ENCODE measurements at places on chromosomes 6 and 20. TPM values are rescaled to one million over a fixed set of nuclear protein-coding genes. Genes with fewer than 3 reads are reported as not detected.

The SEL1L2 gene
- not detected for total RNA-seq

The DZANK1 gene
- total RNA-seq: 2.6 TPM

The PIGU gene
- 24.5 TPM for total RNA-seq

The ENPP5 gene
- 0.04 TPM for total RNA-seq

The KCNK5 gene
- total RNA-seq: 3.5 TPM

The CLDN20 gene
- not detected for total RNA-seq

DNA sequence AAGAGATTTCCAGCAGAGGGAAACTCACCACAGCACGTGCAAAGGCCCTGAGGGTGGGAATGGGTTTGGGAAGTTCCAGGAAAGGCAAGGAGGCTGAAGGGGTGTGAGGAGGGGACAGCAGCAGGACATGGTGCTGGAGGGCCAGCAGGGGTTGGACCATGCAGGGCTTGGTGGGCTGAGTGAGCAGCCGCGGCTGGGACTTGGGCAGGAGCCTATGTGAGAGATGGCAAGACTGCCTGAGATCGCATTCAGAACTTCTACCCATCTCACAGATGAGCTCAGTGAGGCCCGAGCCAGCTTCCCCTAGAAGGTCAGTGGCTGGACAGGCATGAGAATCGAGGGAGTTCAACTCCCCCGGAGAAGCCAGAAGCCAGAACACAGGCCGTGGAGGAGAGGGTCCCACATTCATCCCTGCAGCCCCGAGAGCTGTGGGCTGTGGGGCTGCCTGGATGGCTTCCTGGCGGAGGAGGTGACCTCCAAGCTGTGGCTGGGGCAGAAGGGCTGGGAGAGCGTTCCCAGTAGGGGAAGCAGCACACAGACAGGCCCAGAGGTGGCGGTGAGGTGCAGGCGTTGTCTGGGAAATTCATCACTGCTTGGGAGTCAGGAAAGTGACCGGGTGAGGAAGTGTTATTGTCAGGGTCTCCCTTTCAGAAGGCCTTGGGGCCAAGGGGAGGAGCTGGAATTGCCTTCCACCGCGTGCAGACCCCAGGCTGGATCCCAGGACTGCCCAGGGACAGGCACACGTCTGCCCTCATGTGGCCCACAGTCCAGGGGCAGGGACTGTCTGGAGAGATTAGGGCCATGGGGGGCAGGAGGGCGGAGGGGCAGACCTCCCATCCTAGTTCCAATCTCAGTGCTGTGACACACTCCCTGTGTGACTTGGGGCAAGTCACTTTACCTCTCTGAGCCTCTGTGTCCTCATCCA, 103.8 kb downstream of the CEBPB start:
- peaks cover 19% of the 10 kb centered on the region for H3K4me1 ChIP-seq
- no peaks in the 10 kb centered on the region for H3K27me3 ChIP-seq
- H3K27ac ChIP-seq: peak overlapping the region; percentile 24
- no peak for DNase-seq
- H3K36me3 ChIP-seq: no peaks in the 10 kb centered on the region
- H3K4me3 ChIP-seq: no peak overlapping the region

- peaks cover 8% of the 10 kb centered on the region for H3K4me1 ChIP-seq
- H3K27ac ChIP-seq: no peak overlapping the region
- no peaks in the 10 kb centered on the region for H3K27me3 ChIP-seq
- peak; percentile 55 for DNase-seq
- H3K36me3 ChIP-seq: no peaks in the 10 kb centered on the region
- H3K4me3 ChIP-seq: no peak overlapping the region
Observed at GRCh38 chr6:74113901-74114300, 417.9 kb downstream of the CD109 start.

- no peak for DNase-seq
- H3K27me3 ChIP-seq: no peaks in the 10 kb centered on the region
- H3K4me3 ChIP-seq: no peak overlapping the region
Observed at GRCh38 chr6:170032706-170033309, 258.1 kb downstream of the DLL1 start.

DNA sequence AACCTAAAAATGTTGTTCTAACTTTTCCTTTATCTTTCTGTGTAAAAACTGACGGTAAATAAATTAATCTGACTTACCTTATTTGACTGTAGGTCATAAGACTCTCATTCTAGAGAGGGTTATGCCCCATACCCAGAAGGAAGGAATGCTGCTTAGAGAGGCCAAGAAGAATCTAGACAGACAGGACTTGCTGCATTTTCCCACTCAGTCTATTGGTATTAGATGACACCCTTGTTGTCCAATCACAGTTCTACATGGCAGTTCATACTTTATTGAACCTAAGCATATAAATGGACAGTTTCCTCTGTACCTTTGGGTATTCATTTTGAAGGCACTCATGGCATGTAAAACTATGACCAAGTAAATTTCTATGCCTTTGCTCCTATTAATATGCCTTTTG, 359.6 kb upstream of the ID4 start:
- H3K4me3 ChIP-seq: no peak overlapping the region
- DNase-seq: peak; percentile 85
- peaks cover 34% of the 10 kb centered on the region for H3K4me1 ChIP-seq
- H3K27me3 ChIP-seq: no peaks in the 10 kb centered on the region
- H3K36me3 ChIP-seq: no peaks in the 10 kb centered on the region

- H3K4me3 ChIP-seq: no peak overlapping the region
- H3K27me3 ChIP-seq: no peaks in the 10 kb centered on the region
- H3K36me3 ChIP-seq: no peaks in the 10 kb centered on the region
- no peaks in the 10 kb centered on the region for H3K4me1 ChIP-seq
- DNase-seq: no peak
Observed at GRCh38 chr6:133313068-133313467, 71.9 kb downstream of the EYA4 start.

DNA sequence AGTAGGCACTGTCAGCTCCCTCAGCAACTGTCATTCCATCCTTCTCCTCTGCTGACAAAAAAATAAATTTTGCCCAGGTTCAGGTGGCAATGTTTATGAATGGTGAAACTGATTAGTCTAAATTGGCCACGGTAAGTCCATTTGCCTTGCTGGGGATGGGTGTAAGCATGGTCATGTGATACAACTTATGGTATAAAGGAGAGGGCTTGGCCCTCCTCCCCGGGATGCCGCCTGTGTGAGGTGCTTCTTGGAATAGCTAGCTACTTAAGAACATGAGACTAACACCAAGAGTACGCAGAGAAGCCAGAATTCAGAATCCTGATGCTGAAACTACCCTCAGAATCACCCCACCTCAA, 94.4 kb upstream of the MAP7 start:
- no peak overlapping the region for H3K27ac ChIP-seq
- H3K36me3 ChIP-seq: no peaks in the 10 kb centered on the region
- no peak overlapping the region for H3K4me3 ChIP-seq

GRCh38 chr20:48822879-48823385, 4.9 kb downstream of the PREX1 start:
- H3K27ac ChIP-seq: no peak overlapping the region
- H3K4me3 ChIP-seq: no peak overlapping the region
- no peak for DNase-seq
- peaks cover 48% of the 10 kb centered on the region for H3K4me1 ChIP-seq

- no peaks in the 10 kb centered on the region for H3K27me3 ChIP-seq
- H3K4me1 ChIP-seq: peaks cover 4% of the 10 kb centered on the region
- DNase-seq: peak; percentile 78
Observed at GRCh38 chr6:160088069-160088783, 33.4 kb upstream of the SLC22A1 start.

DNA sequence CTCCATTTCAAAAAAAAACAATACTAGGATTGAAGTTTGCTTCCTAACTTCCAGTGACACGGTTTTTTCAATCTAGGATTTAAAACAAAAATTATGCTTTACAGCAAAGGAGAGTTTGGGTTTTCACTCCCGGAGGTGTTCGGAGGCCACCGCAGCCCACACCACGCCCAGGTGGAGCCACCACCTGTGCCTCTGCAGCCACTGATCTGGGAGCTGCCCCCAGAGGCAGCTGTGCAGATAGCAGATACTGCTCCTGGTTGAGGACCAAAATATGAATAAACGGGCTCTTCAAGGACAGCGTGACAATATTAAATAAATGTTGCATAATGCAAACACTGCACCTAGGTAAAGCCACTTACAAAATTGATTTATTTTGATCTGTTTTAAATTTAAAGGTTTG, 30.2 kb downstream of the DLL1 start:
- H3K4me3 ChIP-seq: no peak overlapping the region
- peak; percentile 31 for DNase-seq
- no peak overlapping the region for H3K27ac ChIP-seq
- no peaks in the 10 kb centered on the region for H3K36me3 ChIP-seq
- H3K27me3 ChIP-seq: no peaks in the 10 kb centered on the region

DNA sequence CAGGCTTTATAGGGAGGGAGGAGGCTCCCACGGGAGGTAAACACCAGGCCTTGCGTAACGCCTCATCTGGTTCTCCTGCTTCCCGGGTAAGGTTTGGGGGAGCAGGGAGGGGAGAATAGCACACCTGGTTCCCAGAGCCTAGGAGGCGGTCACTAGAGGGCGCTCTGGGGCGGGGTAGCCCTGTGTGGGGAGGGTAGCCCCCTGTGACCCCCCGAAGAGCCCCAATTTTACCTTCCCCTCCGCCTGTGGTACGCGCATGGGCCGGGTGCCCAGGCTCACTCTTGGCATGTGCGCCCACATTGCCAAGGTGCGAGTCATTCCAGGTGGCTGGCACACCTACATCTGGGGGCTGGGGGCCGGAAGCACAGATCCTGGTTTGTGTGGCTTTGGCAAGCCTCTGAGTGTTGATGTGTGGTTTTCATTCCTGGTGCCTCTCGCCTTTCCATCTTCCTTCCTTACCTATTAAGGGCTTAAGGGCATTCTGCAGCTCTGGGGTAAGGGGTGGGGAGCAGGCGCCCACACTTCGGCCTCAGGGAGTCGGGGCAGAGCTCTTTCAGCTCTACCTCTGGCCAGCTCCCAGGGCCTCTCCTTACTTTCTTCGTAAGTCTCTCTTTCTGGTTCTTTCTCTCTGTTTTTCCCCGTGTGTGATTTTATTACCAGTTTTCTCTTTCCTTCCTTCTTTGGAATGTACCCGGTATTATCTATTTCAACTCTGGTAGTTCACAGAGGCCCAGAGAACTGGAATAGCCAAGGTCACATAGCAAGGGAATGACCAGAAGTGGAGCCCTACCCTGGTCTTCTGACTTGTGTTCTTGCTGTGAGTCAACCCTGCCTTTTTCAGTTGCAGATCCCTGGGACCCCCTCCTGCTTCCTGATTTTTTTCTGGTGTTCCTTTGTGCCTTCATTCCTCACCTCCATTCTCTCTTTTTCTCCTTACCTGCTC, 492 bp upstream of the RNF39 start:
- no peak overlapping the region for H3K27ac ChIP-seq
- H3K27me3 ChIP-seq: 0 out of 2 replicates have a peak, but pooled peaks cover 3% of the 10 kb centered on the region
- no peaks in the 10 kb centered on the region for H3K36me3 ChIP-seq
- peak overlapping the region; percentile 75 for H3K4me3 ChIP-seq
- DNase-seq: peak; percentile 89
- H3K4me1 ChIP-seq: peaks cover 40% of the 10 kb centered on the region

GRCh38 chr6:155778336-155778735, 322.7 kb upstream of the NOX3 start:
- H3K27ac ChIP-seq: no peak overlapping the region
- no peaks in the 10 kb centered on the region for H3K36me3 ChIP-seq
- no peak overlapping the region for H3K4me3 ChIP-seq

DNA sequence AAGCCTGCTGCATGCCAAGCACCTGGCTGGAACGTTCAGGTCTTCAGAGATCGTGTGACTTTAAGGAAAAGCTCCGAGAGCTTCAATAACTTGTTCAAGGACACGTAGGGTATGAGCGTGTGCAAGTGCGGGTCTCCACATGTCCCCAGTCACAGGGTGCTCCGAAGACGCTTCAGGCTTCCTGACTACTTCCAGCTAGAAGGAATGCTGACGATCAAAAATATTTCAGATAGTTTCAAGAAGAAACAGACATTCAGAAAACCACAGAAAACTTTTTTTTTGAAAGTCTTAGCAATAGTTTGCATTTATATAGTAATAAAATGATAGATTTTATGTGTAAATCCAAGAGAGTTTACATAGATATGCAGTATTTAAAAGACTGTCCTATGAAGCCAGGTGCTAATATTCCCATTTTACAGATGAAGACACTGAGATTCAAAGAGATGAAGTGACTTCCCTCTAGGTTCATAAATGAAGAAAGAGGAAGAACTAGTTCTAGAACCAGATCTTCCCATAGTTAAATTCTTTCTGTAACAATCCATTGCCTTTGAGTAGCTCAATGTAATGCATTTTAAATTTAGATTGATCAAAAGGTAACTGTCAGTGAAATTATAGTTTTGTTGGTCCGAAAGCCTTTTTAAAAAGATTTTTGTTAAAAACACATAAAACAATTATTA, 247.6 kb downstream of the MYLK4 start:
- no peak overlapping the region for H3K27ac ChIP-seq
- H3K36me3 ChIP-seq: no peaks in the 10 kb centered on the region
- DNase-seq: no peak
- peaks cover 20% of the 10 kb centered on the region for H3K27me3 ChIP-seq
- peaks cover 36% of the 10 kb centered on the region for H3K4me1 ChIP-seq

DNA sequence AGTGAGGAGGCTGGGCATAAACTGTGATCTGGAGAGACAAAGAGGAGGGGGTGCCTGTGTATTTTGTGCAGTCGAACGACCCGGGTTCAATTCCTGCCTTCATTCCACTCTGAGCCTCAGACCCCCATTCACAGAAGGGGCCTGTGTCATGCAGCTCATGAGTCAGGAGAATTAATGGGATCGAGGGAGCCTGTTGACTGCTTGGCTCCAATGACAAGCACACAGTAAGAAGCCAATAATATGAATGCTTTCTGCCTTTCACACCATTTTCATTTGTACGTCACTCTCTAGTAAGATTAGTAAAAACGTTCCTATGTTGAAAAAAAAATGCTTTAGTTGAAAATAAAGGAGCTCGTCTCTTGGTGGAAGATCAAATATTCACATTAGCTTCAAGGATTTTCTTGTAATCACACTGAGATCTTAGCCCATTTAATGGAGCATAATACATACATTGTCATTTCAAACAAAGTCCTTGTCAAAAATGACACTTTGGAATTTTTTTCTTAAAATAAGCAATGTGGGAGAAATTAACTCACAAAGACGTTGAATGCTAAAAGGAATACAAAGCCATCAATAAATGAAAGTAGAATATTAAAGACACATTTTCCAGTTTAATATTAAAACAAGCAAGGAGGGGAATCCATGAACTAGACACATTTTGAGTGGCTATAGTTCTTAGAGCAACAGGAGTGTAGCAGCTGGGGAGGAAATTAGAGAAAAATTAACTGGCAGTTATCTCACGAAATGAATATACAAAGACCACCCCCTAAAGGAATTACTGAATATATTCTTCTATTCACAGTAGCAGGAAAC, 246.7 kb upstream of the AFDN start:
- H3K36me3 ChIP-seq: no peaks in the 10 kb centered on the region
- H3K4me1 ChIP-seq: no peaks in the 10 kb centered on the region
- no peak overlapping the region for H3K4me3 ChIP-seq
- H3K27ac ChIP-seq: no peak overlapping the region

- 0 out of 2 replicates have a peak, but pooled peaks cover 8% of the 10 kb centered on the region for H3K4me1 ChIP-seq
- H3K27ac ChIP-seq: no peak overlapping the region
- no peaks in the 10 kb centered on the region for H3K36me3 ChIP-seq
Observed at GRCh38 chr20:21515300-21516179, 1.7 kb upstream of the NKX2-2 start.

DNA sequence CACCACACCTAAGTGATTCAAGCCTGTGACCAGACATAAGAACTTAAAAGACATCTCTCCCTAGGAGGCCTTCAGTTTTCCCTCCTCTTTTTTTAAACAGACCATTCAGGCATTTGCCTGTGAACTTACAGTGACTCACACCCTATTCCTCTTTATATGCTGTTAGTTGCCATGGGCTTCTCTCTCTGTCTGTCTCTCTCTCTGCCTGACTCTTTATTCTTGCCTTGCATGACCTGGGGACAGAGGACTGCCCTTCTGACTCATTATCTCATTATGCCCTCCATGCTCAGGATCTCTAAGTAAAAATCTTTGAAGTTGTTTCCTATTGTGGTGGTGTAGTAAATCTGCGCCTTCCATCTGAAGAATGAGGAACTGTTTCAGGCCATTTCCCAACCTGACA, 442.2 kb upstream of the MAN1A1 start:
- H3K27me3 ChIP-seq: no peaks in the 10 kb centered on the region
- H3K4me1 ChIP-seq: no peaks in the 10 kb centered on the region
- no peak overlapping the region for H3K4me3 ChIP-seq
- H3K36me3 ChIP-seq: no peaks in the 10 kb centered on the region
- H3K27ac ChIP-seq: no peak overlapping the region

Data from PC-3 (cell line).